ENCODE measurements at places on chromosomes 16 and 17.
A peak's percentile ranks its signal among the peaks of the same experiment; 100 is the strongest.

- DNase-seq, result no peak
Measured at GRCh38 chr17:67359960-67360791, 6.2 kb downstream of the PSMD12 start.

DNA sequence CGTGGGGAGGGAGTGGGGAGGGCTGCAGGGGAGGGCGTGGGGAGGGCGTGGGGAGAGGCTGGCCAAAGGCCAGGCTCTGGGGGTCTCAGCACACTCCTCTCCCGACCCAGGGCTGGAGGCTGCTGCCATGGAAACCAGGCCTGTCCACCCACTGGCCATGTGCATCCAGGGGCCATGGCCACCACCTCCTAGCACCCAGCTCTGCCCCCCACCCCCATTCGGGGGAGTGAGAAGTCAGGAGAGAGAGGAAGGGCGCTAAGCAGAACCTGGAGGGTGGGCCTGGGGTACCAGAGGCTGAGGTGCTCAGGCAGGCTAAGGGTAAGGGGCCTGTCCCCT is 29.6 kb downstream of the ENDOV start:
- DNase-seq, result no peak

- no peak for DNase-seq
Measured at GRCh38 chr16:66127459-66128370, 238.8 kb upstream of the CDH5 start.

- DNase-seq, result no peak
Measured at GRCh38 chr17:9862220-9862619, 36.5 kb downstream of the GLP2R start.

GRCh38 chr16:67886387-67886786 is 1.7 kb downstream of the NRN1L start:
- no peak for DNase-seq

GRCh38 chr17:489758-490329 is 137.2 kb upstream of the RPH3AL start:
- peak; percentile 42 for DNase-seq
